Activated naive CD4-positive, alpha-beta T cell (primary cell): ENCODE measurements at places on chromosomes 4 and X.

GRCh38 chrX:39667736-39668482 lies 429.8 kb downstream of the BCOR start:
- DNase-seq = no peak

DNA sequence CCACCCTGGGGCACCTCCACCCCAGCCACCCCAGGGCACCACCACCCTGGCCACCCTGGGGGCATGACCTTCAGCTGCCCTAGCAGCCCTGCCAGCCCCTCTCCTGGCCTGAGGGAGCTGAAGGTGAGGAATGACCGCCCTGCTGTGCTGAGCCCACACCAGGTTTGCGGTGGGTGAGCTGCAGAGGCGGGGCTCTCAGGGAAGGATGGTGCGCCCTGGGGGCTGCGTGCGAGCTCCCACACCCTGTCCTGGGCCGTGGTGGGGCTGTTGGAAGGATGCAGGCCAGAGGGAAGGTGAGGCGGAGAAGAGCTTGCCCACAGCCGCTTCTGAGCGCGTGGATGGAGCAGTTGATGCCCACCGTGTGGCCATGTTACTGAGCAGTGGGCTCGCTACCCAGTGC lies 17.7 kb downstream of the UVSSA start:
- DNase-seq = no peak

DNA sequence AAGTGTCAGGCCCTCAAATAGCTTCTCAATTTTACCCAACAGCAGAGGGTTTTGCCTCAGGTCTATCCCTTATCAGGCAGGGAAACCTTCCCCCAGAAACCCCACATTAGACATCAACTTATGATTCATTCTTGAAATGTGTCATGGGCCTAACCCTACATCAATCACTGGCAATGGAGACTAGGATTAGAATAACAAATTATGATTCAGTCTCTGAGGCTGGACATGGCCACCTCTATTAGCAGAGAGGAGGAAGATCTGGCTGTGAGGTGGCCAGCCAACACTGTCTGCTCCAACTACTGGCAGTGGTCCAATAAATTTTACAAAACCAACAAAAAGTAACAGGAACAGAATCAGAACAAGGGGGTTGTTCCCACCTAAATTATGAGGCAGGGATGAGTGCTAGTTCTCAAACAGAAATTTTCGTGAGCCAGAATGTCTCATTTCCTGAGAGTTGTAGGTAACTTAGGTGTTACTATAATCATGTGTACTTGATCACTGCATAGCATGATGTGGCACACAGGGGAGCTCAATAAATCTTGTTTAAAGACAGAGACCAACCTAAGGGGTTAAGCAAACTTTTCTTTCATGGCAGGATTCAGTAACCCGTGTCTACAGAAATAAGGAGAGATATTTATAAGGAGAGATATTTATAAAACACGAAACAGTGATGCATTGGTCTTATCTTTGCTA lies 126.8 kb downstream of the NFKB1 start:
- no peak for DNase-seq

DNA sequence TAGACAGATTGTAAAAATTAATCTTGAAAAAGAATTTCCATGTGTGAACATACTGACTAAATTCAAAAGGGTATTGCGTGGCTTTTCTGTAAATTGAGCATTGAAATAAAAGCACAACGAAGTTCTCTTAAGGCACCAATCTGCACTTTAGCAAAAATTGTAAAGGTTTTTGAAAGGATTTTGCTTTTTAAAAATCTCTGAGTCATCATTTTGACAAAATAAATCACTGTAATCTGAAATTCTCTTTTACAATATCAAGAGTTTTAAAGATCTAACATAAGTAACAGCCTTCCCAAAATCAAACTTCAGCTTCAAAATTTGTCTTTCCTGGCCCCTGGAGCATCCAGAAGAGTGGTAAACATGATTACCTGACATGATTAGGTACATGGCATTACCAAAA lies 830.9 kb upstream of the AGA start:
- no peak for DNase-seq

DNA sequence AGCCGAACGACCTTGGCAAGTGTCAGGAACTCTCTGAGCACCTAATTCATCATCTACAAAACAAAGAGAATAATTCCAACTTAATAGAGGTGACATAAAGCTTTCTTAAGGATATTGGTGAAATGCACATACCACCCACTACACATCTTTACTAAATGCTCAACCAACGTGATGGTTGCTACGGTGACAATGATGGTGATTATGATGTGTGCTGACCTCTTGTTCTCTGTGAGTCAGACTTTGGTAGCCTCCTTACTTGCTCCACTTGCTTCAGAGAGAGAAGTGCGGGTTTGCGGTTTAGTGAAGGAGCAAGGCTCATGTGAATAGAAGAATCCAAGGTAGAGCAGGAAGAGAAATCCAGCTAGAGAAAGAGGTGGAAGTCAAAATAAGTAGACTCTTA lies 52.8 kb upstream of the CLNK start:
- DNase-seq = no peak

DNA sequence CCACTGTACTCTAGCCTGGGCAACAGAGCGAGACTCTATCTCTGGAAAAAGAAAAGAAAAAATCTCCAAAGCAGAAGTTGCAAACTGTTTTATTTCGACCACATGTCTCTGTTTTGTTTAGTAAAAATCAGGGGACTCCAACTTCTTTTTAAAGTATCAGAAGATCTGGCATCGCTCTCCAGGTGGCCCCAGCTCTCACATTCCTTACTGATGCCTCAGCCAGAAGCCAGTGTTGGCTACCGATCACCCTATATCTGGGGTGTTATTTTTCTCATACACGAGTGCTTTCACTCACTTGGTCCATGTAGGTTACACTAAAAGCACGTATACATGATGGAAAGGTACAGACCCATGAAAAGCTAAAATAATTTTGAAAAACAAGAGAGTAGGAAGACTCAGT lies 8.3 kb downstream of the MPP1 start:
- no peak for DNase-seq

DNA sequence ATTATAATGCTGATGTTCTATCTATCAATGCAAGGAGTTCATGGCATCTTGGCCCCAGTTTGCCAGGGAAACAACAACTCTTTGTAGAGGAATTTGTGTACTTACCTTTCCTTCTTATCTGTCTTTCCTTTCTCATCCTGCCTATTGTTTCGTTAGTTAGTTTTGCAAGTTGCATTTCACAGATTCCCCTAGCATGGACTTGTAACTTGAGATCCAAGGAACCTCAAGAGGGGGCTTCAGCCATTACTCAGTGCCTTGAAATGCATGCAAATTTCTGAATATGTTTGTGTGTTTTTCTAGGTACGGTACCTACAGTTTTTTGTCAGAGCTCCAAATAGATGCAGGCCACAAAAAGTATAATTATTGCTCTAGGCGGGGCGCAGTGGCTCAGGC lies 203.6 kb downstream of the LDB2 start:
- DNase-seq = no peak

- no peak for DNase-seq
Observed at GRCh38 chrX:78124307-78124706, 15.1 kb downstream of the TAF9B start.

DNA sequence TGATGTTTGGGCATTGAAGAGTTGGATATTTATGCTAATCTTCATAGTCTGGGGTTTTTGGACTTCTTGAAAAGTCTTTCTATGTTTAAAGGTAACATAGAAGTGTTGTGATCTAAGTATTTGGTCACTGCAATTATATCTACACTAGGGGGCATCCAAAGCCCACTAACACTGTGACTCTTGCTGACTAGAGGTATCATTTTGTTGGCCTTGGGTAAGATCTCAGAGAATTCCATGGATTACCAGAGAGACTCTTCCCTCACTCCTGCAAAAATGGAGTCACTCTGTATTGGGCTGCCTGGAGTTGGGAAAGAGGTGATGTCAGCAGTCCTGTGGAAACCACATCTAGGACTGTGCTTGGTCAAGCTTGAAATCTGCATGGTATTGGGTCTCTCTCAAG lies 1077.6 kb downstream of the FAM133A start:
- no peak for DNase-seq

DNA sequence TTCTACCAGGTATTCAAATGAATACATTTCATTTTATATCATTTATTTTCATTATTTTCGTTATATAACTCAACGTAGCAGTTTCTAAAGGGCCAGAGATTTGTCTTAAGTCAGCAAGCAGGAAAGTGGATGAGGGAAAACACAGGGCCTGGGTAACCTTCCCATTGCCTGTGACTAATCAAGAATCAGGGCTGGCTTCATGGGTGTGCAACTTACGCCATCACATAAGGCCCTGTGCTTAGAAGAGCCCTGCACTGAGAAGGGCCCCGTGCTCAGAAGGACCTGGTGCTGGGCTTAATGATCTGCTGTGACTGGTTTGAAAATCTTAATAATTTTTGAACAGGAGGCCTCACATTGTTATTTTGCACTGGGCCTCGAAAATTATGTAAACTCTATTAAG lies 65.4 kb upstream of the FAM9C start:
- no peak for DNase-seq

- DNase-seq = no peak
Observed at GRCh38 chrX:67601771-67602170, 58.0 kb downstream of the AR start.

- no peak for DNase-seq
Observed at GRCh38 chr4:7701866-7702649, 237.6 kb downstream of the AFAP1 start.

DNA sequence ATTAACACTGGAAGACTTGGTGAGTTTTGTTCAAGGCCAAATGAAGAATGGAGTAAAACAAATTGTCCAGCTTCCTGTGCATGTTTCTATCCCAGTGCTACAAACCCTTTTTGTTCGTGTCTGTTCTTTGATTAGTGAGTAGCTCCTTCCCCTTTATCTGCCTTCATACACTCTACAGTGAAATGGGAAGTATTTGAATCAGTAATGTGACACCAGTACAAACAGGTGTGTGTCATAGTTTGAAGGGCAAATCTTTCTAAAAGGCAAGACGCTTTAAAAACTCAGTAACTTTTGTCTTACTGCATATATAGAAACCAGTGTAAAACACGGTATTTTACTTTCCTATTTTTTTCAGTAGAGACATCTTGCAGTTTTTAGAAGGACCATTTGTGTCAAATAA lies 5.9 kb downstream of the ARHGEF38 start:
- no peak for DNase-seq

DNA sequence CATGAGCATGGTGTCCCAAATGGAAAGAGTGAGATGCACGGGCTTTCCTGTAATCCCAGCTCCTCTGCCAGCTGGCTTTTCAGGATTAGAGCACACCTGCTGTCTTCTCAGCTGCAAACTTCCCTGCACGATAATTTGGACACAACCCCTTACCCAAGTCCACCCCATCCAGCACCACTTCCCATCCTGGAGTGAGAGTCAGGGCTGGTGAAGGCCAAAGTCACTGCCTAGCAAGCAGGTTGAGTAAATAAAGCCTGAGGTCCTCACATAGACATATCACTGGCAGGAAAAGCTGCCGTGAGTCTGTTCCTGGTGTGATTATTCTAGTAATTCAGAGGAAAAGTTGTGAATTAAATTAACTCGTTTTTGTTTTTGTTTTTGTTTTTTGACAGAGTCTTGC lies 113.9 kb upstream of the MBNL3 start:
- DNase-seq = no peak

DNA sequence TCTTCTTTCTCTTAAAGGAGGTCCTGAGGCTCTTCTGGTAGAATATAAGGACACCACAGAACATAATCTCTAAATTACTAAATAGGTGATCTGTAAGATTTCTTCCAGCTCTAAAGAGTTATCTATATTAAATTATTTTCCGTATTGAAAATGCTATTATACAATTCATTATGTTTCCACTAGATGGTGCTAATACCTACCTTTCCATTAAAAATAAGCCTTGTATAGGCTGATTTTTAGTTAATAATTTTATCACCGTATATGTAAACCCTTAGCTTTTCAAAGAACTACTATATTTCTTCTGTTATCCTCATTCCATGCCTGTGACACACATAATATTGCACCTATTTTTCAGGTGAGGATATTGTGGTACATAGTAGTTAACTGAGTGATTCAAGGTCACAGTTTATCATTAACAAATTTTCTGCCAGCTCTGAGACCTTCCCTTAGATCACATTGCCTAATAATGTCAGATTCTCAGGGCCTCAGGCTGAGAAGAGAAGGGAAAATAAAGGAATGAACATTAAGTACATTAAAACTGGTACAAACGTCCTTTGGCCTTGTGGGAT lies 138.8 kb downstream of the TEX11 start:
- DNase-seq = no peak

GRCh38 chr4:76029300-76029699 lies 6.0 kb upstream of the CXCL10 start:
- DNase-seq = no peak

GRCh38 chrX:106606571-106606970 lies 5.2 kb upstream of the RADX start:
- no peak for DNase-seq

GRCh38 chr4:142598132-142598531 lies 248.0 kb downstream of the INPP4B start:
- no peak for DNase-seq

DNA sequence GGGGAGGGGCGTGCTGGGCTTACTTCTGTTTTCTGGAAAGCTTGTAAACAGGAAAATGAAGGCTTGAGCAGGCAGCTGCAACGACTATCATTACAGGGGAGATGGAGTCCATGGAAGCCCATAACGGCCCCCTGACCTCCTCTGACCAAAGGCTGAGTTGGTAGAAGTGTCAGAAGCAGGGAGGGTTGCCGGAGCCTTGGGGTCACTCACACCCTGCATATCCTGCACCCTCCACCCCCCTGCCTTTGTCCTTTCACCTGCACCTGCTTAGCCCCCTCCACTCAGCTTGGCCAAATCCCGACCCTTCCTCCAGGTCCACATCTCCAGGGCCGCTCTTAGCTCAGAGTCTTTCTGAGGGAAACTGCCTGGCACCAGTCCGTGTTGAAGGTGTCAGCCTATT lies 12.5 kb upstream of the MSX1 start:
- DNase-seq = no peak

- no peak for DNase-seq
Observed at GRCh38 chr4:76920715-76921114, 22.8 kb upstream of the SOWAHB start.

- DNase-seq = no peak
Observed at GRCh38 chr4:22338796-22339195, 177.1 kb downstream of the ADGRA3 start.

GRCh38 chr4:38333219-38333618 lies 330.8 kb upstream of the KLF3 start:
- no peak for DNase-seq

DNA sequence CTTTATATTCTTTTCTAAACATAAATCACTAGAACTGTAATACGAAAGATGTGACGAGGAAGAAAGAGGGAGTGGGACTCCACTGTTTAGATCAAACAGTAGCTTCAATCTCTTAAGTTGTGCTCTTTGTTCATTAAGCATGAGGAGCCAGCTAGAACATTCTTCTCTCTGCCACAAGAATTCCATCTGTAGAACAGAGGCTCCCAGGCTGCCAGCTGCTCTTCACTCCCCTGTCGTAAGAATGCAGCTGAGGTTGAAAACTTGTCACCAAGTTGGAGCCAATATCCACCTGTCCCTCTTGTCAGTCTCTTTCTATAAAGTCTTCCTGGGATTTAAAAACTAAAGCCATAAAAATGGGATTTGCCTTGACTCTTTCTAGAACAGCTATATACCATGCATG lies 65.0 kb upstream of the SEC24B start:
- DNase-seq = no peak

- no peak for DNase-seq
Observed at GRCh38 chrX:70754169-70754848, 154.2 kb downstream of the TEX11 start.

- no peak for DNase-seq
Observed at GRCh38 chrX:41522081-41522480, 74.9 kb downstream of the NYX start.
